ENCODE measurements at places on chromosomes 16 and 17.

DNA sequence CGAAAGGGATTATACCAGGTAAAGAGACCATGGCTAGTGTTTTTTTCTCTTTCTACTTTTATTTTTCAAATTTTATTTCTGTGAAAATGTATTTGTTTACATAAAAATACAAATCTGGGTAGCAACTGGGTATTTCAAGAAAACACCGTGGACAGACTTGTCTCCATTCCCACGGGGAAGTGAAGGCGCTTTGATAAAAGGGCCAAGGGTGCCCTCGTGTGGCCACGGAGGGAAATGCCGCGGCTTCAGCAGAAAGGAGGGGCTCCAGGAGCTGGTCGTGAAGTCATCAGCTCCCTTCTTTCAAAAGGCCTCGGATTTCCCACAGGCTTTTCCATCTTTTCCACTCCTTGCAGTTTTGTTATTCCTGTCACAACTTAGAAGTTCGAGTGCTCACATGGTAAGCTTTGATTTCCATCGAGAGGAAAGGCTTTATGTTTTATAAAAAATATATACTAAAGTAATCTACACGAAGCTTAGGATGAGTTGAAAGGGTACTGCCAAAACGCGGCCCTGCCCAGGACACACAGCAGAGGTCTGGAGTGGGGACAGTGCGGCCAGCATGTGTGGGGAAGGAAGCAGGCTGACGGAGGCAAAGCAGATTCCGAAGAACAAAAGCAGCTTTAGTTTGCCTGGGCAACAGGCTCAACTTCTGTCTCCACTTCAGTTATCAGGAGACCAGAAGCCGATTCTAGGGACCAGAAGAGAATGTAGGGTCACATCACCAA, 15.3 kb upstream of the MNT start:
- peak; percentile 79 for DNase-seq

DNA sequence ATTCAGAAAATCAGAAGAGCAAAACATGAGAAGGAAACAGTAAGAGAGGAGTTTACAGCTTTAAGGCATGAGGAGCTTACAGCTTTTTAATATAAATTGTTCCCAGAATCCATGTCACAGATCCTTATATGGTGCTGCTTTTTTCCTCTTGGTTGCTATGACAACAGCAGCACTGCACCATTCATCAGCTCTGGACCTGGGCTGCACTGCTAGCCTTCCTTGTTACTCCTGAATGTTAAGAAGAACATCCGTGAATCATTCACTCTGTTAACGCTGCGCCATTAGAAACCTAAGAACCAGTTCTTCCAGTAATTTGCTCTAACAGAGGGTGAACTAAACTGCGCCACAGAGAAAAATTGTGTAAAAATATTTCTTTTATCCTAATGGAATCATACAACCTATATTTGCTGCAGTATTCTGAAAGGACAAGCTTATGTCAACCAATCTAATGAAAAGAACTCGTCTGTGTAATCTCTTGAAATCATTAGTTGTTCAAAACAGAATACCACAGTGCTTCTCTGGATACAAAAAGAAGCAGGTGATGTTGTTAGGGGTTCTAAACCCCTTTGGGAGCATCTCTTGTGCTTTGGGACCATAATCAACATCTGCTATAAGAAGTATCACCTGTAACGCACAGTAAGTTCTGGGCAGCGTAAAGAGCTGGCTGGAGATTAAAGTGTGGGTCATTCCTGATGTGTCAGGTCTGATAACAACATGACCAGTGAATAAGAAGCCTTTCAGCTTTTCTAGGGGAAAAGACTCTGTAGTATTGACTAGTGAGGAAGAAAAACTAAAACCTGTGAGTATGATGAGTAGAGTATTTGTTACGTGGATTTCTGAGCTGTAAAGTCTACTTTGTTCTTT, 151.2 kb downstream of the TANC2 start:
- no peak for DNase-seq

DNA sequence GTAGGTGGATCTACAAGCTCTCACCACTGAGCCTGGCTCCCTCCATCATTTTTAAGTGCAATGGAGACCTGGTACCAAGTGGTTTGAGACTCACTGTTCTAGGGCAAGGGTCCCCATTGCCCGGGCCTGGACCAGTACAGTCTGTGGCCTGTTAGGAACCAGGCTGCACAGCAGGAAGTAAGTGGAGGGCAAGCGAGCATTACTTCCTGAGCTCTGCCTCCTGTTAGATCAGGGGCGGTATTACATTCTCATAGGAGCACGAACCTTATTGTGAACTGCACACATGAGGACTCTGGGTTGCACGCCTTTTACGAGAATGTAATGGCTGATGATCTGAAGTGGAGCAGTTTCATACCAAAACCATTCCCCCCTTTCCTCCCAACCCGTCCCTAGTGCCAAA, 6.8 kb upstream of the ZNF594 start:
- no peak for DNase-seq

DNA sequence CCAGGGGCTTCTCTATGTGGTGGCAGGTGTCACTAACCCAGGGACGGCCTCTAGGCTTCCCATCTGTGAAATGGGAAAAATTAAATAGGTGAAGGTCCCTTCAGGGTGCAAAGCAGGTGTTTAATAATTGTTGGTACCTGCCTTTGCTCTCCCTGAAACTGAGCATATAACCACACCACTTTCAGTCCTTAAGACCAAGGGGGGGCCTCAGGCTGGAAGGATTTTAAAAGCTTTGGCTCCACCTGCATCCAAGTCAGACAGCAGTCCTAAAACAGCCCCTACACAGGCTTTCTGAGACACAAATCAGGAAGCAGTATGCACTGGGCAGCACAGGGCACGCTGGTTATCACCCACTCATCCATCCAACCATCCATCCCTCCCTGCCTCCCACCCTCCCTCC, 55.0 kb downstream of the TK2 start:
- DNase-seq = no peak

GRCh38 chr16:11668623-11669379, 546 bp downstream of the SNN start:
- no peak for DNase-seq

DNA sequence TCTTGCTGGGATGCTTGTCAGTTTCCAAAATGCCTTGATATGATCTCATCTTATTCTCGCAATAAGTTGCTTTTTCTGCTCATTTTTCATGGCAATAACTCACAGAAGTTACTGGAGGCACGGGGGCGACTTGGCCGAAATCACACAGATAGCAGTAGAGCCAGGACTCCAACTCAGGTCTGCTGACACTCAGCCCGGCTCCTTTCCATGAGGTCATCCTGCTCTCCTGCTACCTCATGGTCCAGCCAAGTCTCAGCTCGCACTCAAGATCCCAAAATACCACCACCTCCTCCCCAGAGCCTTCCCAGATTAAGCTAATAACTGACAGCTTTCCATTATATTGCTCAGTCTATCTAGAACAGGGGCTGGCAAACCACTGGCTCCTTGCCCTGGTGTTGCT, 269.5 kb downstream of the MAP2K4 start:
- DNase-seq = no peak

GRCh38 chr16:49610983-49611382, 237.4 kb downstream of the C16orf78 start:
- DNase-seq = no peak

- DNase-seq = peak; percentile 28
Measured at GRCh38 chr17:38877130-38877851, 7.4 kb downstream of the LASP1 start.

GRCh38 chr16:21101631-21102420, 48.8 kb downstream of the DNAH3 start:
- no peak for DNase-seq

DNA sequence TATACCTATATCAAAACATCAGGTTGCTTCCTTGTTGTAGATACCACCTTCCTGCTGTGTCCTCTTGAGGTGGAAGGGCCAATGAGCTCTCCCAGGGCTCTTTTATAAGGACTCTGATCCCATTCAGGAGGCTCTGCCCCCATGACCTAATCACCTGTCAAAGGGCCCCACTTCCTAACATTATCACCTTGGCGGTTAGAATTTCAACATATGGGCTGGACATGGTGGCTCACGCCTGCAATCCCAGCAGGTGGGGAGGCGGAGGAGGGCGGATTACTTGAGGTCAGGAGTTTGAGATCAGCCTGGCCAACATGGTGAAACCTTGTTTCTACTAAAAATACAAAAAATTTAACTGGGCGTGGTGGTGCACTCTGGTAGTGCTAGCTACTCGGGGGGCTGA, 86.4 kb downstream of the HAPSTR1 start:
- DNase-seq = no peak

DNA sequence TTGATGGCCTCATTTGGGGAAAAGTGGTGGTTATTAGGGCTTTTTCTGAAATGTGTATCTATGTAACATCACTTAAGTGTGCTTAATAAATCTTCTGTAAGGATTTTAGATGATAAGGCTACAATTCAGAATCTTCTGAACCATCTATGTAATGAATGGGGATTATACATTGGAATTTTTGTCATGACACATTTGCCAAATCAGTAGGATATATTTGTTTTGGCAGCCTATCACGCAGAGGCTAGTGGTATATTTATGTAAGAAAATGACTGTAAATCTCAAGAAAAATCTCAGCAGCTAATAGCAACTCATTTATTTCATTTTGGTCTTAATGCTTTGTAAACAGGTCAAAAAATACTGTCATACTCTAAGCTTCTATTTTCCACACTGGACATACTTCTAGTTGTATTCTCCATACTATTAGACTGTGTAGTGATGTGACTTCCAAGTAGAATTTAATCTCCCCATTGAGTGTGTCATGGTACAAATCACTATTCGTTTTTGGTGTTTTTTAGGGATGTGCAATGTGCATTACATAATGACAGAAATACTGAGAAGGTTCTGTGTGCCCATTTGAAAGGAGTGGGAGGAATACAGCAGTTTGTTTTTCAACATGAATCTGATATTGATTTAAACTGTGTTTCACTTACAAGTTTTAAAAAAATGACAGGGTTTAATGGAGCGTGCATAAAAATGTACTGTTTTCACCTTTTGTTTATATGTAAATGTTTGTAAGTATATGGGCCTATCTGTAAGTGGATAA, 29.2 kb downstream of the CLUH start:
- no peak for DNase-seq

DNA sequence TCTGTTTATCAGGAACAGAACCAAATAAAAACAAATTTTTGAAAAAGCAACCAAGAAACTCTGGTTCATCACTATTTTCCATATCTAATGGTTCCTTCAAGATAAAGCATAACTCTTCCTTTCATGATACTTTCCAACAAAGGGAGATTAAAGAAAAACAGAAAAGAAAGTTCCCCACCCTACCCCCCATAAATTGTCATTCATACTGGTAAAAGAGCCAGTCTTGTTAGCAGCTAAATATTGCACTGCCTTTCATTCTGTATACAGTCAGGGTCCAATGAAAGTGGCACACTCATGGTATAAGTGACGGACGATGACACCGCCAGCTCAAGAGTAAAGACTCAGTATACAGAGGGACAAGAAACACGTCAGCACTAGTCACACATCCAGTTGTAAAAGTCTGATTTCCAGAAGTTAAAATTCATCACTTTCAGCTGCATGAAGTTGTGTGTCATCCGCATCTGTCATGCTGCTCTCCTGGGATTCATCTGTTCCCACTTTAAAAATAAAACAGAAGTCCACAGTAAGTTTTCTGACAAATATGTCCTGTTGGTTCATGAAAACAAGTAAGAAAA, 68.5 kb downstream of the CDC27 start:
- DNase-seq = no peak

DNA sequence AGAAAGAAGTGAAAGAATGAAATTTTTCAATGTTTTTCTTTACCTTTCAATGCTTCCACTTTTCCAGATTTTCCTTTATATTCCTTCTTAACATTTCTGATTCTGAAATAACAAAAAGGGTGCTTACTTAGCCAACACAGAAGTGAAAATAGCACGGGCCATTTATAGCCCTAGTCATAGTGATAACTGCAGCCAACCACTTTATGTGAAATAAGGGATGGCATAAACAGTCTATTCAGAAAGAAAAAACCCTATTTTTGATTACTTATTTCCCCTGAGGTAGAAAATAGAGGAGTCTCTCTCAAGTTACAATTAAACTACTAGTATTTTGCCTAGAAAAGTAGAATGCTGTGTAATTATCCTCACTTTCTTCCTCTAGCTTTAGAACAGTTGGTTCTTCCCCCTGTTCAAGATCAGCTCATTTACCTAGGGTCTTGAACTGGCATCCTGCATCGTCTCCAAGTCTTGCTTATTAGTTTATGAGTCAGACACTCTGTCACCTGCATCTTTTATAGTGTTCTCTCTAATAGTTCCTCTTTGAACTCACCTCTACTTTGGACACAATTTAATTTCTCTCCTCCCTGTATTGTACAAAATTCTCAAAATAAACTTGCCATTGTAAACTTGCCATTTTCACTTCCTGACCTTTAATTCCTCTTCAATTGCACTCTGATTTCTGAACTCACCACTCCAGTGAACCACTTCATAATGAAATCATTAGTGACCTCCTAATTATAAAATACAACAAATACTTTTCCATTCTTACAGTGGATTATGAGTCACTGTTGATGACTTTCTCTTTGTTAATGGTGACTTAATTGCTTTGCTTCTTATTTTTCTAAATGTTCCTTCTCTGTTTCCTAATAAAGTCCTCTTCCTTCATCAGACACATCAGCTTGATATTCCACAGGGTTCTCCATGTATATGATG, 23.6 kb downstream of the ABCA6 start:
- DNase-seq = no peak

- DNase-seq = no peak
Measured at GRCh38 chr16:7350806-7351205, 18.2 kb downstream of the RBFOX1 start.

- no peak for DNase-seq
Measured at GRCh38 chr16:79599256-79599836, 1.2 kb downstream of the MAF start.

DNA sequence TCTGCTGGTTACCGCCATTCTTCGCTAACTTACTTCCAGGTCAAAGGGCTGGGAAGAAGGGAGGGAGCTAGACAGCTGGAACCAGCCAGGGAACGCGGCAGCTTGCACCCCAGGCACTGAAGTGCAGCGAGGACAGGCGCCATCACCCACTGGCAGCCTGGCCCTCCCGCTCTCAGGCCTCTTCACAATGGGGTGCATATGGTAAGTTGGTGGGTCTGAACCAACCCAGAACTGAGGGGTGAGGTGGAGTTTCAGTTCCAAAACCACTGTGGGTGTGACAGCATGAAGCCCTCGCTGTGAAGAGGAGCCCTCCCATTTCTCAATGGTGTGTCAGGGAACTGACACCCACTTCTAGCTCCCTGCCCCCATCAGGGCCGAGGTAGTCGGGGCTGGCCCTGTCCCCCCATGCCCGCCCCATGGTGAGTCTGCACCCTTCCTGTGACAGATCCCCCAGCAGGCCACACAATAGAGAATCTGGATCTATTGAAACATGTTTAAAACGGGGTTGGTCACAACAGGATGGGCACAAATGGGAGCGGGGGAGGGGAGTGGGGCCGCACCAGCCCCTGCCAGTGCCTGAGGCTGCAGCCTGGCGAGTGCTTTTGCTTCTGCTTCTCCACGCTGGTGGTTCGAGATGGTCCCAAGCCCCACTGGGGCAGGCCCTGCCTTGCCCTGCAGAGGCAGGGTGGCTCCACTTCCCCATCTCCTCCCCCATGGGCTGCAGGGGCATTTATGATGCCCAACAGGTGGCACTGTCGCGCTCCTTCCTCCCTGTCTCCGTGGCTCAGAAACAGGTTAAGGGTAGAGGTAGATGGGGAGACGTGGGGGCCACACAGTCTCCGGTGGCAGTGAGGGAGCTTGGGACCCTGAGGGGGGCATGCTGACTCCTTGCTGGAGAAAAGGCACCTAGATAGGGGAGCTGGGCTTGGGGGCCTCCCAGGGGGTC, 2.3 kb downstream of the LIMD2 start:
- DNase-seq = peak; percentile 81

- no peak for DNase-seq
Measured at GRCh38 chr16:22235839-22236745, 30.0 kb downstream of the EEF2K start.

GRCh38 chr16:4216596-4216995, 25.3 kb downstream of the SRL start:
- no peak for DNase-seq

GRCh38 chr17:50307654-50308053, 33.4 kb downstream of the TMEM92 start:
- no peak for DNase-seq

Measured in T follicular helper cell (primary cell).